T-cell (primary cell): ENCODE measurements at places on chromosomes 5 and 9.

DNA sequence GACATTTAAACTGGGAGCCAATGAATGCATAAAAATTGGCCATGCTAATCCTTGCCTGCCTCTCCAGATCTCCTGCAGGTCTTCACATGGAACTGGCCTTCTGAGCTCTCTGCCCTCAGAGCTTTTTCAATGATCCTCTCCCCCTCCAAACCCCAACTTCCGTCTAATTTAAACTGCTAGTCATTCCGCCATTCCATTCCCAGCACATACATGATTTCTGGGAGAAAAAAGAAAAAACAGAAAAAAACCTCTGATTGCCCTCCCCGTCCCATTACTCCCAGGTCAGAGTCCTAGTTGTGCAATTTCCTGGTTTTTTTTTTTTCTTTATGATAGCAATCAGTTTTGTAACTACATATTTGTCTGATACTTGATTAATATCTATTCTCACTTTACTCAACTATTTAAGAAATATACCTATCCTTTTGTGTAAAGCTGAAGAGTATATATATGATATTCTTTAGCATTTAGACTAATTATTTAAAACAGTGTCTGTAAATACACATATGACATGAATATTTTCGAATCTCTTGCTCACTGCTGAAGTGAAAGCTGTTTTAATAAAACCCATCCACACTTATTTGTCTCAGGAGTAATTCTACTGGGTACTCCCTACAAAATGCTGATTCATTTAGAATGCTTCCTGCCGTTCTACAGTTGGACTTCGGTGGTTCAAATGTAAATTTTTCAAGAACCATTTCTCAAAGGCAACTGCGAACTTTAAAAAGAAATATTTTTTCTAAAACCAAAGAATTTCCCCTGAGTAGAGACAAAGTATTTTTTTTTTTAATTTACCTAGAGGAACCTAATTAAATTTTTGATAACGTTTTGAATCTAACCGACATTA is 1.6 kb downstream of the HINT1 start:
- H3K4me3 ChIP-seq, result peak overlapping the region; percentile 81
- H3K36me3 ChIP-seq, result peaks cover 38% of the 10 kb centered on the region
- peaks cover 2% of the 10 kb centered on the region for H3K4me1 ChIP-seq
- DNase-seq, result no peak

- H3K4me1 ChIP-seq, result no peaks in the 10 kb centered on the region
- peaks cover 38% of the 10 kb centered on the region for H3K27me3 ChIP-seq
- H3K4me3 ChIP-seq, result no peak overlapping the region
Observed at GRCh38 chr5:136210259-136210658, 17.3 kb upstream of the SMIM32 start.

GRCh38 chr5:177103523-177104253 is 17.0 kb downstream of the FGFR4 start:
- no peak for DNase-seq
- peaks cover 43% of the 10 kb centered on the region for H3K27me3 ChIP-seq
- no peaks in the 10 kb centered on the region for H3K36me3 ChIP-seq
- no peaks in the 10 kb centered on the region for H3K4me1 ChIP-seq

DNA sequence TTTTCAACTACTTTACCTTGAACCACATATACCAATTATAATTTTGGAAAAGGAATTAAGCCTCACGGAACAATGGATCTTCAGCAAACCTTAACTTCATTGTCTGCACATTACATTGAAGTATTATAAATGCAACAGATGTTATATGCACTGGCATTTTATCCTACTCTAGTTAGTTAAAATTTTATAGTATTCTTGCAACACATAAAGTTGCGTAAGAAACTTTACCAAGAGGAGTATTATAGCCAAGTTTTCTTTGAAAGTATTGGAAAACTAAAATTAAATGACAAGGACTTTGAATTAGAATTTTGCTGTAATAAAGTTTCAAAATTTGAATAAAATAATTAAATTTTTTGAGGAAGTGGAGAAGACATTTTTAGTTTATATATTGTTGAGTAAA is 63.4 kb upstream of the SREK1 start:
- H3K36me3 ChIP-seq, result no peaks in the 10 kb centered on the region
- no peak overlapping the region for H3K4me3 ChIP-seq
- DNase-seq, result no peak
- H3K27me3 ChIP-seq, result no peaks in the 10 kb centered on the region
- no peaks in the 10 kb centered on the region for H3K4me1 ChIP-seq

DNA sequence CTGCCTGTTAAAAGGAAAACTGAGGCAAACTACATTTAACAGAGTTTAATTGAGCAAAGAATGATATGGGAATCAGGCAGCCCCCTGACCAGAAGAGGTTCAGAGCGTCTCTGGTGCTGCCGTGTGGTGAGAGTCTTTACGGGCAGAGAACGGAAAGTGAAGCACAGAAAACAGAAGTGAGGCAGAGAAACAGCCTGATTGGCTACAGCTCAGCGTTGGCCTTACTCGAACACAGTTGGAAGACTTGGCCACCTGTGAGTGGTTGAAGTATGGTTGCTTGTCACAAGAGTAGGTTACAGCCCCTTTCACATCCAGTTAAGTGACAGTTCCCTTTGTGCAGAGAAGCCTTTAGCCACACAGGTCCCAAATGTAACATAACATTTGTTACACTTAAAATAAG is 16.9 kb upstream of the FBP1 start:
- H3K27ac ChIP-seq, result peak overlapping the region; percentile 43
- H3K4me3 ChIP-seq, result peak overlapping the region; percentile 18
- peaks cover 2% of the 10 kb centered on the region for H3K27me3 ChIP-seq
- DNase-seq, result peak; percentile 23

DNA sequence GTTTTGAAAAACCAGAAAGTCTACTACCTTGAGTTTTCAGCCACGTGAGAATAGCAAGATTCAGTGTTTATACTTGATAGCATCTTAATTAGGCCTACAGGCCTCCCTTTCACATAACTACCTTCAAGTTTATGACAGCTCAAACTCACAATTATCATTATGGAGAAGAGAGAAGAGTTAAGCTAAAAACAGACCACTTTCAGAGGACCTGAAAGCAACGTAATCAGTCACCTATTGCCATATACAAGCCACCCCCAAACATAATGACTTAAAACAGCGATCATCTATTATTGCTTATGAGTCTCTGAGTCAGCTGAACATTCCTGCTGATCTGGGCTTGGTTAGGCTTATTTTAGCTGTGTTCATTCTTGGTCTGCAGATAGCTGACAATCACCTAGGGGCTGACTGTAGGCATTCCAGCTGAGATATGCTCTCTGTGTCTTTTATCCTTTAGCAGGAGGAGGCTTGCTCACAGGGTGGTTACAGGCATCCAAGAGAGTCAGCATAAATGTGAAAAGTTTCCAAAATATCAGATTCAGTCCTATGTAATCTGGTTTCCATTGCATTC is 130.9 kb downstream of the COX7C start:
- H3K4me3 ChIP-seq, result no peak overlapping the region
- no peaks in the 10 kb centered on the region for H3K4me1 ChIP-seq
- H3K36me3 ChIP-seq, result no peaks in the 10 kb centered on the region
- no peak for DNase-seq

GRCh38 chr9:117546894-117547678 is 132.2 kb upstream of the ASTN2 start:
- H3K27ac ChIP-seq, result no peak overlapping the region
- H3K27me3 ChIP-seq, result no peaks in the 10 kb centered on the region
- H3K36me3 ChIP-seq, result no peaks in the 10 kb centered on the region
- DNase-seq, result no peak

DNA sequence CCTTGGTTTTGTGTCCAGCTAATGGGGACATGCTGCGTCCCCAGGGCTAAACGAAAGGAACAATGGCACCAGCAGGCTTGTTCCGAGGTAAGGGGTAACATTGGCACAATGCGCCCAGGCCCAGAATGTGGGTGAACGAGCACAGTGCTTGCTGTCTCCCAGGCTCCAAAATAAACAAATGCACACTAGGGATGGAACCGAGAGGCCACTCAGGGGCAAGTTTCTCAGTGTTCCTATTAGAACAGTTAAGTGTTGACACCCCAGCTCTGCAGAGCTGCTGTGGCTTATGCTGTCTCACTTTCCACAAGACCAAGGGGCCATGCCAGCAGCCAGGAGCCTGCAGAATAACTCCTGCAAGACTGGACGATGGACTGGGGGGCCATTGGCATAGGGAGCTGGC is 492.4 kb downstream of the GADD45G start:
- peaks cover 39% of the 10 kb centered on the region for H3K27me3 ChIP-seq
- H3K36me3 ChIP-seq, result no peaks in the 10 kb centered on the region
- H3K4me1 ChIP-seq, result peaks cover 23% of the 10 kb centered on the region
- no peak overlapping the region for H3K4me3 ChIP-seq
- no peak for DNase-seq
- H3K27ac ChIP-seq, result no peak overlapping the region

GRCh38 chr9:93898502-93899426 is 56.4 kb downstream of the BARX1 start:
- H3K36me3 ChIP-seq, result no peaks in the 10 kb centered on the region
- no peaks in the 10 kb centered on the region for H3K27me3 ChIP-seq
- H3K4me3 ChIP-seq, result no peak overlapping the region
- H3K27ac ChIP-seq, result peak overlapping the region; percentile 17

DNA sequence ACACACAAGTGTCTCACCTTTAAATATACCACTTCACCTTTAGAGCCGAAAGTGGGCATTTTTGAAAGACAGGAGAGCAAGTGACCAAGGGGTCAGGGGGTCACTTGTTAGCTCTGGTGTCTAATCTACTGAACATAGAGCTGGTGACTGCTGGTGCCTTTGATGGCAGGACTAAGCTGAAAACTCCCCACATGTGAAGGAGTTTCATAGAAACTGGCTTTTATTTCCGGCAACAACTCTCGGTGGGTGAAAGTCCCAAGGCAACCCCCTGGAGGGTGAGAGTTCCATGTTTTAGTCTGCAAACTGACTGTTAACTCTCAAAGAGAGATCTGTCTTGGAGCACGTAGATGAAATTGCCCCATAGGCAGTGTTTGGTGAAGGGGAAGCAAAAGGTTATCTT is 466.9 kb downstream of the DMRTA1 start:
- no peak for DNase-seq
- no peaks in the 10 kb centered on the region for H3K27me3 ChIP-seq
- no peak overlapping the region for H3K4me3 ChIP-seq
- no peak overlapping the region for H3K27ac ChIP-seq
- H3K36me3 ChIP-seq, result no peaks in the 10 kb centered on the region
- H3K4me1 ChIP-seq, result no peaks in the 10 kb centered on the region

DNA sequence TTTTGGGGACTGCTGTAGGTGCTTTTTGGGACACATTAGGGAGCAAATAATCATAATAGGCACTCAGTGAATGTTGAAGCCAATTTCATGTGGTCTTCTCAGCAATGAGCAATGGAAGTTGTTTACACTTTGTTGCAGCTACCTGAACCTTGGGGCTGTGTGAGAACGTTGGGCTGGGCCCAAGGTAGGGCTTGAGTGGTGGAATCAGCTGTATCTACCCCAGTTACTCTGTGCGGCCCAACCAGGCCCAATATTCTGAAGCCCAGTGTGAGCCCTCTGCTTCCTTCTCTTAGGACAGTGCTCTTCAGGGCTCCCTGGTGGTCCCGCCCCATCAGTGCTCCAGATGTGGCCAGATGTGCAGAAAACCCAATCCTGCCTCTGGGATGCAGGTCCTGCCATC is 38.4 kb downstream of the MAST4 start:
- no peak overlapping the region for H3K4me3 ChIP-seq
- DNase-seq, result no peak
- no peaks in the 10 kb centered on the region for H3K4me1 ChIP-seq
- no peaks in the 10 kb centered on the region for H3K27me3 ChIP-seq

- H3K4me3 ChIP-seq, result no peak overlapping the region
- no peak for DNase-seq
- no peaks in the 10 kb centered on the region for H3K27me3 ChIP-seq
- no peaks in the 10 kb centered on the region for H3K4me1 ChIP-seq
- H3K27ac ChIP-seq, result no peak overlapping the region
Observed at GRCh38 chr5:109805472-109805871, 115.7 kb downstream of the MAN2A1 start.

DNA sequence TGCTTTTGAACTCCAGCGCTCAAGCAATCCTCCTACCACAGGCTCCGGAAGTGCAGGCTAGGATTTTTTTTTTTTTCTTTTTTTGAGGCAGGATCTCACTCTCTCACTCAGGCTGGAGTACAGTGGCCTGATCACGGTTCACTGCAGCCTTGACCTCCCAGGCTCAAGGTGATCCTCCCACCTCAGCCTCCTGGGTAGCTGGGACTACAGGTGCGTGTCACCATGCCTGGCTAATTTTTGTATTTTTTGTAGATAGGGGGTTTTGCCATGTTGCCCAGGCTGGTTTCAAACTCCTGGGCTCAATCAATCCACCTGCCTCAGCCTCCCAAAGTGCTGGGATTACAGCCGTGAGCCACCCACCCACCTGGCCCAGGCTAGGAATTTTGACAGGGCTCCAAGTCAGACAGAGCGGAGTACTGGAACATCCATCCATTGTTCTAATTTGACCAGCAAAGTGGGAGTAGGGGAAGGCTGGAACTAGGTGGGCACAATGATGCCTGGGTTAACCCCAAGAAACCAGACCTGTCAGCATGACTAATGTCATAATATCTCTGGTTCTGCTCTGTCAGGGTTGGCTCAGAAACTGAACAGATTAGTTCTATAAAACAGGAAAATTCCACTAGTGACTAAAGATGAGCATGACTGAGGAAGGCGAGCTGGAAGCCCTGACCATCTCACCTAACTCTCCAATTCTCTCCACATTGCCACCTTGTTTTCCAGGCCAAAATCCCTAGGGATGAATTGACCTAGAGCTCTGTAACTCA is 9.2 kb downstream of the ZBTB5 start:
- no peaks in the 10 kb centered on the region for H3K36me3 ChIP-seq
- no peak overlapping the region for H3K4me3 ChIP-seq
- peaks cover 2% of the 10 kb centered on the region for H3K4me1 ChIP-seq
- no peak for DNase-seq
- no peaks in the 10 kb centered on the region for H3K27me3 ChIP-seq

DNA sequence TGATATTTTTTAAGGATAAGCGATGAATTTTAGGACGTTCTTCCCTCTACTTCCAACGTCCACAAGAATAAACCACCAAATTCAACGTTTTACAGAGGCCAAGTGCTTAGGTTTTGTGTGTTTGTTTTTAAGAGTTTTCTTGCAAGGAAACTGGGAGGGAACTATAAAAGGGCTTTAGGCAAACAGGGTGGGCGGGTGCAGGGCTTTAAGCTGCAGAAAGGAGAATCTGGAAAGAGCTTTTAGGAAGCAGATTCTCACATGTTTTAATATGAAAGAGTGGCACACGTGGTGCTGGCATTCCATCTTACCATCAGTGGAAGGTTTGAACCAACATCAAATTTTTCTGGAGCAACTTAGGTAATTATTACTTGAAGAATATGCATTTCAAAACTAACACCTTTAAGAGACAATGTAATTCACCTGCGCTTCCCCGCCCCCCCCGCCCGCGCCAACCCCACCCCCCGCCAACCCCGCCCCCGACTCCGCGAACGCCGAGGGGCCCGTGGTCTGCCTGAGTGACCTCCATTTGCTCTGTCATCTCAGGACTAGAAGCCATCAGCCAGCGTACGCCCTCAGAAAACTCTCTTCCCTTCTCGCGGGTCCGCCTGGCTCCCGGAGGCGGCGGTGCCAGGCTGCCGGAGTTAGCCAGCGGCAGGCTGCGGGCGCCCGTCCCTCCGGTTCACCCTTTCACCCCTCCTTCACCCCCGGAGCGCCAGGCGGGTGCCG is 911 bp upstream of the PIK3R1 start:
- no peak for DNase-seq
- peak overlapping the region; percentile 76 for H3K4me3 ChIP-seq
- no peaks in the 10 kb centered on the region for H3K27me3 ChIP-seq
